ENCODE measurements at places on chromosomes 1 and 21.

GRCh38 chr1:179003512-179004066 lies 22.1 kb upstream of the FAM20B start:
- no peak for DNase-seq

GRCh38 chr1:76390456-76390855 lies 315.9 kb downstream of the ST6GALNAC3 start:
- DNase-seq: no peak

DNA sequence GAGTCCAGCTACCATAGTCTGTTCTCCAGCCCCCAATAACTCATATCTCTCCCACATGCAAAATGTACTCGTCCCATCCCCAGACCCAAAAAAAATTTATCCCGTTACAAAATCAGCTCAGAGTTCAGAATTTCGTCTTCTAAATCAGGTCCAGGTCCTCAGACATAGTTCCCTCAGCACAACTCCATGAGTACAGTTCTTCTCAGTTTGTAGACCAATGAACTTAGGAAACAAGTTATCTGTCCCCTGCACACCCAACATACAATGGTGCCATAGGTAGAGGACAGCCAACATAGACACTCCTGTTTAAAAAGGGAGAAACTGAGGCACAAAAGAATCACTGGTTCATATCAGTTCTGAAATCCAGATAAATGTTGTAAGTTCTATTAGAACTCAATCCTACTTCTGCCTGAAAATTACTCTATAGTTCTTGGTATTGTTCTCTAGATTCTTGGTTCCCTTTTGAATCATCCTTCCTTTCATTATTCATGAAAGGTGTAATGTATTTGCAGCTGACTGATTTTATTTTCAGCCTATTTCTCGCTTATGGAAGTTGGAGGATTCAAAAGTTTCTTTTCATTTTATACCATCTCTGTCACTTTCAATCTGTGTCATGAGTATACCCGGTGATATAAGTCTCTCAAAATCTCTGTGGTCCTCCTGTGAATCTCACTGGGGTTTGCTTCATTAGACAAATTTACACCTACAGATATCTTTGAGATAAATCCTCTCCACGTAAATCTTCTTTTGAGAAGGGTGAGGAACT lies 75.8 kb upstream of the TSPAN2 start:
- DNase-seq: no peak

- DNase-seq: no peak
Observed at GRCh38 chr1:70383483-70383882, 27.6 kb upstream of the CTH start.

DNA sequence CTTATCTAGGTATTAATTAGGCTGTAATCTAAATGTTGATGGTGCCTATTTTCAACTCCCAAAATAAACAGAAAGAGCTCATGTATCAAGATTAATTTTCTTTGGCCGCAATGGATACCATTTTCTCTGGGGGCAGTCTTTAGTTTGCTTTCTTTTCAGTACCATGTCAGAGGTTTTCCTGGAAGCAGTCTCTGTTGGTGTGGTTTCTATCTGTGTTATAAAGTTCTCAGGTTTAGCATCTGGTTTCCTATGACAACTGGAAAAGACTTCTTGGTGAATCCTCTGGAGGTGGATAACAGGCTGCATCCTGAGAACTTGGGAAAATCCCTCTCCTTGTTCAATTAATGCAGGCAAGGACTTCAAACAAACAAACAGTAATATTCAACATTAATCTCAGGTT lies 38.7 kb upstream of the BATF3 start:
- DNase-seq: no peak

DNA sequence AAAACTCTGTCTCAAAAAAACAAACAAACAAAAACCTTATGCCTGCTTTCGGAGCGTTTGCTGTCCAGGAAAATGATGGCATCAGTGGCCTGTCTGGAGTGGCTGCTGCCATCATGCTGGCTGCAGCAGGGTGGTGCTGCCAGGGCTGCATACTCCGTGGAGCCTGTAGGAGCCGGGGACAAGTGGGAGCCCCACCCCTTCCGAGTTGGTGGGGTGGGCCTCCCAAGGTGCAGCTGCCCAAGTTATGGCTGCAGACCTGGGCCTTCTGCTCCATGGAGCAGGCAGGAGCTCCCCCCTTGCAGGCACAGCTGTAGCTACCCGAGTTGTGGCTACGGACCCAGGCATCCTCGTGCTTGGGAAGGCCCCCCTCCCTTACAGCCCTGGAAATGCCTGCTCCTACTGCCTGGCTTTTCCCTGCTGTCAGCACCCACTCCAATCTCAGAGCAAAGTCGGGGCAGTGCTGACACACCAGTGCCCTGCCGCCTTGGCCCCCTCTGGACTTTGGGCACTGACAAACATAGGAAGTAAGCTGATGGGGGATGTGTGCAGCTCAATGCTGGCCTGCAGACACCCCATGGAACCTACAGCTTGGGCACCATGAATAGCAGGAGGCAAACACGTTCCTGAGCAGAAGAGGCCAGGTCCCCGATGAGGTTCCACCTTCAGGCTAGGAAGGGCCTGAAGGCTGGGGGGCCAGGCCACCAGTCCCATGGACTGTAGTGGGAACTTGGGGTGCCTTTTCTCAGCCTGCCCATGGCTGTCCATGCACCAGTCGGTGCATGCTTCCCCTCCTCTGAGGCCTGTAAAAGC lies 60.4 kb downstream of the CC2D1B start:
- DNase-seq: no peak

DNA sequence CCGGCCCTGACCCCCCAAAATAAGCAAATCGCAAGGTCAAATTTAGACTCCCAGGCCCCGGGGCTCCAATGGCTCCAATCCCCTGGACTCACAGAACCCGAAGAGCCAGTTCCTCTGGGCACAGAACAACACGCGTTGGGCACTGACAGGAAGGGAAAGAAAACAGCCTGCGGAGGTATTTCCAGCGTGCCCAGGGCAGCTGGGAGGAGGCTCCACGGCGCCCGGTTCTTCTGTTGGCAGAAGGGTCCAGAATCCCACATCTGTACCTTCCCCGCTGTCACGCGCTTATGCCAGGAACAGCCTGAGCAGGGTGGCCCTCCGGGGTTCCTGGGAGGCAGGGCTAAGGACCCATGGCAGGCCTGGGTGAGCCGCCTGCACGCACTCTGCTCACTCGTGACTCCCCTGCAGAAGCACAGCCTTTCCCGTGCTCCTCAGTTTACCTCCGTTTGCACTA lies 85.5 kb downstream of the RIPK4 start:
- no peak for DNase-seq

DNA sequence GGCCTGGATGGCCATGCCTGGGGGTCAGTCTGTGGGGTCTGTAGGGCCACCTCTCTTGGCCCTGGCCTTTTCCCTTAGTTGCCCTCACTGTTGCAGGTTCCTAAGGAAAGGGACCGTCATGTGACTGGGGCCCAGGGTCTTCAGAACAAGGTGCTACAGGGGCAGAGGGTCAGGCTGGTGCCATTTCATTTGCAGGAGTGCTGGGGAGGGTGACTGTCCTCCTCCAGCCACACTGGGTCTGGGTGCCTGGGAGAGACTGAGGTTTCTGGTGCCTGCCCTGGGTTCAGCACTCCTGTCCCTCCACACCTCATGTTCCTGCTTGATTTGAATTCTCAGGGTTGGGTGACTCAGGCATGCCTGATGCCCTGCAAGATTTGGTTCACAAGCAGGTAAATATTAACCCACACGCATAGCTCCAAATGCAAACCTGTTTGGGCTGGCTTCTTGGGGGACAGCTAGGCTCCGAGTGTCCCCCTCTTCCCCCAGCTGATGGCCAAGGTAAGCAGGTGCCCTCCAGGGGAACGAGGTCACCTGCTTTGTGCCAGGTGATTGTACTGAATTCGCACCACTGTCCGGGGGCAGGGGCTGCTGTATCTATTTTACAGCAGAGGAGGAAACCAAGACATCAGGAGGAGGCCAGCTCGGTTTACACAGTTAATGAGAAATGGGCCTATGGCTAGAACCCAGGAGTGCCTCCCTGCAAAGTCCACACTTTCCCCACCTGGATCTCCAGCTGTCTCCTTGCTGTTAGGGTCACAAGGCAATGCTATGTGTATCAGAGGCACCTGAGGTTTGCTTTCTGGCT lies 20.3 kb downstream of the ARHGEF10L start:
- DNase-seq: no peak

DNA sequence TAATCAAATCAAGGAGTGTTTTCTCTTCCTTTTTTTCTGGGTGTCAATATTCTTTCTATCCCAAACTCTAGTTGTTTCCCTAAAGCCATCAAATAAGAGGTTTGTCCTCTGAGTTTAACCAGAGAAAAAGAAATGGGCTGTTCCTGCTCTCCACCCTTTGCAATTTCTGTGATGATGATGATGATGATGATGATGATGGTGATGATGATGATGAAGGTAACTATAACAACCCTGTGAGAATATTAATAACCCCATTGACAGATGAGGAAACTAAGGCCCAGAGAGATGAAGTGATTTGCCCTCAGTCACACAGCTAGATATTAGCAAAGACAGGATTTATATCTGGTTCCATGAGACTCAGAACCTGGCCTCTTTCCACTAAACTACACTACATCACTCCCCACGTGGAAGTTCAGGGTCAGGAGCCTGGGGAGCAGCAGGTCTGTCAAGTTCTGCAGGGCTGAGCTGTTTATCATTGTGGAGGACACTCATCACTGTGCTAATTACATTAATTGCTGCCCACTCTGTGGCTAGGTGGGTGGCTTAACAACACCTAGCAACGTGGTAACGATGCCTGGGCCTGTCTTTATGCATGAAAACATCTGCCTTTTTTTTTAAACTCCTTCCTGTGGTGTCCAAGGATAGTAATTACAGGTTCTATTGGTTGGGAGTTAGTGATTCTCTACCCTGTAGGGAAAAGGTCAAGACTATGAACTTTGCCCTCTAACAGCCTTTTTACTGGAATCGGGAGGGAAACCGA lies 19.0 kb upstream of the JUN start:
- DNase-seq: no peak

GRCh38 chr1:100671601-100672000 lies 47.9 kb upstream of the VCAM1 start:
- DNase-seq: no peak

DNA sequence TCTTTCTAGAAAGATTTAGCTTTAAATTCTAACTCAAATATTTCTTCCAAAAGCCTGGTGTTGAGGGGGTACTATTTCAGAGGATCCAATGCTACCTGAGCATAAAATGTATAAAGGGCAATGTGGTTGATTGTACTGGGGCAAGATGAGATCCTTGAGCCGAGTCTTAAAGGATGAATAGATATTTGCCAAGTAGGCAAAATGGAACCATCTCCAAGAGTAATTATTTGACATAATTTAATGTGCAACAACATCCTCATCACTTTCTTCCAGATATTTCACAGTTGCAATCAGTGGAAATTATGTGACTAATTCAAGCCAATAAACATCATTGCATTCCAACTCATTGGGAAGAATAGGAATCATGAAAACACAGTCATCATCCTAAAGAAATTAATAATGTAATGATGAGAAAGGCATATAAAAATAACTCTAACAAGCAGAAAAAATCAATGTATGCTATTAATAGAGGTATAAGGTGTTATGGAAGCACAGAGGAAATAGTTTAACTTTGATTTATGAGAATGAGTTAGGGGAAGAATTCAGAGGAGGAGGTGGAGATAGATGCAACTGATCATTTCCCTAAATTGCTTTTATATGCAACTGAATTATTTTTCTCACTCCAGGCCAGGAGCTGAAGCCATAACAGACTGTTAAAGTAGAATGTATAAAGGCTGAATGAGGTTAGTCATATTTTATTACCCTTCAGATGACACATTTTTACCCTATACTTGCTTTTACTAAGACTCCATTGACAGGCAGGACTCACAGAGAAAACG lies 30.0 kb upstream of the RGS4 start:
- no peak for DNase-seq

- no peak for DNase-seq
Observed at GRCh38 chr1:91455334-91455733, 45.3 kb upstream of the CDC7 start.

GRCh38 chr1:205285381-205286101 lies 36.0 kb downstream of the NUAK2 start:
- no peak for DNase-seq

GRCh38 chr1:84339503-84339902 lies 38.0 kb downstream of the SAMD13 start:
- DNase-seq: no peak

DNA sequence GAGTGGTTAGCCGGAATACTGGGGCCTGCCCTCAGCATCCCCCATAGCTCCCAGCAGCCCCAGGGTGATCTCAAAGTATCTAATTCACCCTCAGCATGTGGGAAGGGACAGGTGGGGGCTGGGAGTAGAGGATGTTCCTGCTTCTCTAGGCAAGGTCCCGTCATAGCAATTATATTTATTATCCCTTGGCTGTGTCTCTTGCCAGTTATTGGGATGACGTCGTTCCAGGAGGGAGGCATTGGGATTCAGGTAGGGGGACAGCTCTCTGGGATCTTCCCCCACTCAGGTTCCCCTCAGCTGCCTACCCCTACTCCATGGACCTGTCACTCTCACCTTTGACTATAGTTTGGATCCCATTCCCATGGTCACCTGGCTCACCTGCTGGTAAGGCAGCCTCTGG lies 11.9 kb upstream of the PEAR1 start:
- no peak for DNase-seq

DNA sequence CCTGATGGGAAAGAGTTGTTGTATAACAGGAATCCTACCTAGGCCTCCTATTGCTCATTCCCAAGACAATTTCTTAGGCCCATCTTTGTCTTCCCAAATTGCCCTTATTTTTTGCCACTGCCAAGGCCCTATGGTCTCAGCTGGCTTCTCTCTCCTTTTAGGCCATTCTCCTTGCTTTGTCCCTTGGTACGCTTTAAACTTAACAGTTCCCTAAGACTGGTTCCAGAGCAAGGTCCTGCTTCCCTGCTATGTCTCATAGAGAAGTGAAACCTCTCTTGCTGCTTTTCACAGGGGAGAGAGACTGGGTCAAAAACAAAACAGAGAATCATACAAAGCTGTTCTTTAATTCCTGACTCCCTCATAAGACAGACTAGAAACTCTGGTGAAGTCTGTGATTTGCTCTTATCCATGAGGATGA lies 77.1 kb downstream of the XCL2 start:
- DNase-seq: no peak

- DNase-seq: no peak
Observed at GRCh38 chr1:174825806-174826205, 173.9 kb upstream of the CACYBP start.

GRCh38 chr1:205358579-205358978 lies 1.9 kb upstream of the KLHDC8A start:
- DNase-seq: no peak

Data from substantia nigra (tissue), 51 donors.